Stimulated activated CD4-positive, alpha-beta T cell treated with anti-CD3 and anti-CD28 coated beads, Interleukin-12 subunit alpha, Interleukin-12 subunit beta, amount 100 ng/mL, for 48 hours (primary cell): ENCODE measurements at places on chromosomes 1 and 21.

GRCh38 chr1:92515796-92516201 lies 29.1 kb upstream of the GFI1 start:
- no peak for DNase-seq

GRCh38 chr21:20511216-20511880 lies 486.9 kb upstream of the NCAM2 start:
- DNase-seq = no peak

DNA sequence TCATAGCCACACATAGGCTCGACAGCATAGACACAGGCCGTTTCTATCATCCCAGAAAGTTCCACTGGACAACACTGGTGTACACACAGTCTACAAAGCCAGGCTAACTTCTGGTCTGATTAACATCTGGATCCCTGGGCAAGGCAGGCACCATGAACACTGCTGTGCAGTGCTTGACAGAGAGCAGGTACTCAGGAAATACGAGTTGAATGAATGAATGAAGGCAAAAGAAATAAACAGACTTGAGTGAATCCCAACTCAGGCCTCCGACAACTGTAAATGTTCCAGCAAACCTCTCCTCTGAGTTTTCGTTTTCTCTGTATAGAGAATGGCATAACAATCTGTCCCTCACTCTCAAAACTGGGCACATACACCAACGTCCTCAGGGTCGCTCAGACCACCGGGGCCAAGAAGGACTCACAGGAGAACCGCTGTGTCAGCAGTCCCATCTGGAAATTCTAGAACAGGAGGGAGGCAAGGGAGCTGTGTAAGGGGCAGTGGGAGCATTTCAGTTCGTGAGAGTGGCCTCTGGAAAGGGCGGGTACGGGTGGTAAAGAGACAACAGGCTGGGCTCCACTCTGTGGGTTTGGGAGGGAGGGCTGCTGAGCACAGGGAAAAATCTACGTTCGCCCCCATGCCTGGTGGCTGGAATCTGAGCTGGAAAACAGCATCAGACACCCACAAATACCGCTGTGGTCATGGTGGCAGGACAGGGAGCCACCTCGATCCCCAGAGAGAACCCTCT lies 15.1 kb upstream of the ECE1 start:
- DNase-seq = no peak

DNA sequence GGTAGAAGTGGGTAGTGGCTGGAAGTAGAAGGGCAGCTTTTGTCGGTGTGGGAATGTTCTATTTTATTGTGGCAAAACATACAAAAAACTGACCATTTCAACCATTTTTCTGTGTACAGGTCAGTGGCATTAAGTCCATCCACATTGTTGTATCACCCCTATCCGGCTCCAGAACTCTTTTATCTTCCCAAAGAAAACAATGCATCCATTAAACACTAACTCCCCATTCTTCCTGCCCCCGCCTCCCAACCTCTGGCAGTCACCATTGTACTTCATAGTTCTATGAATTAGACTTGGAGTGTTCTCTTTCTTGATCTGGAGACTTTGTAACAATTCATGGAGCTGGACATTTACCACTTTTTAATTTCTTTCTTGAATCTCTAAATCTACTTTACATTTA lies 55.7 kb downstream of the DEGS1 start:
- DNase-seq = no peak

GRCh38 chr1:3775490-3776230 lies 3.1 kb downstream of the SMIM1 start:
- peak; percentile 42 for DNase-seq

DNA sequence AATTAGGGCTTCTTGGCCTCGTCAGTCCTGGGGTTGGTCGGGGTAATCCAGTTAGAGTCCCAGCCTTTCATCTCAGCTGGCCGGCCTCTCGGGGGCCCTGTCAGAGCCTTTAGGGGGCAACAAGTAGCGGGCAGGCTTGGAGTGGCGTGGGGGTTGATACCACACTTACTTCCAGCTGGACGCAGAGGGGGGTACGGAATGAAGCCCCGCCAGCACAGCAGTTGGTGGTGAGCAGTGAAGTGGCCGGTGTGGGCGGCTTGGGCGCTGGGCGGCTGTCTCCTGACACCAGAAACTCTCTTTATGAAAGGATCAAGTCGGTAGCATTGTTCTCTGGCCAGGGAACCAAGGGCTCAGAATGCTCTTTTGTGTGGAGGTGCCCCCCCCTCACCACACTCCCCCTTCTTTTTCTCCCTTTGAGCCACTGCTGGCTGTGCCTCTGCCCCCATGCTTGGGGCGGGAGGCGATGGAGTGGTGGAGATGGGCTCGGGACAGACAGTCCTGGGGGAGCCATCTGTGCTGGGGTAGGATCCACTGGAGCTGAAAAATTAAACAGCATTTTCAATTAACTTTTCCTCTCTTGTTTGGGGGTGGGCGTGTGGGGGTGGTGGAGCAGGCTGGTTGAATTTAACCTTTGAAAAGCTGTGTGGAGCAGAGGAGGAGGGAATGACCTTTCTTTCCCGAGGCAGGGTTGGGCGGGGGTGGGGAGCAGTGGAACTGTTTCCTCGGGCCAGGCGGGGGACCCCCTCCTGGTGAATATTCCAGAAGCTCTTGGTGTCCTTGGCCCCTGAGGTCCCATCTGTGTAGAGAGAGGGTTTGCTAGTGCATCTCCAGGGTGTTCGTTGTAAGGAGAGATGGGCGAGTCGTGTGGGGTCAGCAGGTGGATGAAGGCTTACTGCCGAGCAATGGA lies 102.7 kb downstream of the RNF220 start:
- no peak for DNase-seq

DNA sequence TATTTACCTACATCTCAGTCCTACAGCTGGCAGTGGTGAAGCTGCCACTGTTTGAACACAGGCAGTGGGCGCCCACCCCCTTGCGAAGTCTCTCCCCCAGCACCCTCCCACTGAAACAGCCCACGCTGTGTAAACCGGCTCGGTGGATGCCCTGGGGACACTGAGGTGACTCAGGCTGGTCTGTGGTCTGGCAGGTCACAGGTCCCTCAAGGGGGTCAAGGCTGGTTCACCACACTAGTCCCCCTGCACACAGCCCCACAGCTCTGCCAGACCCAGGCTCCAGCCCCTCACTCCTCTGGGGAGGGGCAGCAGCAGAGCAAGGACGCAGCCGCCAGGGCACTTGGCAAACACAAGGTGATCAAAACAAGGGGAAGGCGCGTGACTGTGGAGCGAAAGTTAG lies 7.6 kb downstream of the CHD5 start:
- no peak for DNase-seq

- no peak for DNase-seq
Observed at GRCh38 chr1:95650631-95651030, 416.6 kb downstream of the RWDD3 start.

DNA sequence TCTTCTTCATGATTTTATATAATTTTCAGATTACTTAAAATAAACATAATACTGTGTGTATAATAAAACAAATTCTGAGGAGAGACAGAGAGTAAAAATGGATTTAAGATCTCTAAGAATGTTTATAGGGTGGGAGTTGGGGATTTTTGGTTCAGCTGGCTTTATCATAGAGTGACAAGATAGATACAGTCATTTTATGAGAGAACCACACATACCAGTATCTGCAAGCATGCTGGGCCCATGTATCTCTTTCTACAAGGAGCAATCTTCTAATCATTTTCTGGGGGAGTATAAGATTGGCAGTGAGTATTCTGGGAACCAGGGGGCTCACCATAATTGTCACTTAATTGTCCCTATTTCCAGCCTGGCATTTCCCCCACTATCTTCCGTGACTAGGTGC lies 64.3 kb upstream of the DUSP10 start:
- no peak for DNase-seq

- DNase-seq = no peak
Observed at GRCh38 chr1:24468685-24469316, 33.8 kb upstream of the RCAN3 start.

DNA sequence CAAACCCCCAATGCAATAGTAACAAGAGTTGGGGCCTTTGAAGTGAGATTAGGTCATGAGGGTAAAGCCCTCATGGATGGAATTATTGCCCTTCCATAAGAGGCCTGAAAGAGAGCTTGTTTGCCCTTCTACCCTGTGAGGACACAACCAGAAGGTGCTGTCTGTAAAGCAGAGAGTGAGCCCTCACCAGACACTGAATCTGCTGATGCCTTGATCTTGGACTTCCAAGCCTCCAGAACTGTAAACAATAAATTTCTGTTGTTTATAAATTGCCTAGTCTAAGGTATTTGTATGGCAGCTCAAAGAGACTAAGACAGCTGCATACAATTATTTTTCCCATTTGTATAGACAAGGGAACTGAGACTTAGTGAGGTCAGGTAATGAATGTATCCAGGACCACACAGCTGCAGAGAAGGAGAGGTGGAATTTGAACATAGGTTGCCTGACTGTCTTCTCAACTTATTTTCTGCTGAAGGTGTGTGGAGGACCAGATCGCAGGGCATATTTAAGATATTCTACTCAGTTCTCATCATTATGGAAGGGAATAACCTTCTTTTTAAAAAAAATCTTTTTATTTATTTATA lies 18.7 kb downstream of the IL23R start:
- no peak for DNase-seq

GRCh38 chr1:69570356-69570755 lies 2.6 kb downstream of the LRRC7 start:
- no peak for DNase-seq

GRCh38 chr1:56570924-56571372 lies 8.4 kb downstream of the PLPP3 start:
- no peak for DNase-seq

DNA sequence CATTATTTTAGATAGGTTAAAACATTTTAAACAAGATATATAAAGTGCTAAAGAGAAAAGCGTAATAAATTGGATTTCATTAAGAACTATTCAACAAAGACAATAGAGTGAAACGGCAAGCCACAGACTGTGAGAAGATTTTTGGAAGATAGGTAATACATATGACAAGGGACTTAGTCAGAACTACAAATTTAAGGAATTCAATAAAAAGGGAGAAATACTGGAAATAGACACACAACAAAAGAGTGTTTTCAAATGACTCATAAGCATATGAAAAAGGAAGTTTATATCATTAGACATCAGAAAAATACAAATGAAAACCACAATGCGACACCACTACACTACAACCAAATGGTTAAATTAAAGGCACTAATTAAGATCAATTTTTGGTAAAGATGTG lies 90.5 kb downstream of the GDAP2 start:
- DNase-seq = no peak

DNA sequence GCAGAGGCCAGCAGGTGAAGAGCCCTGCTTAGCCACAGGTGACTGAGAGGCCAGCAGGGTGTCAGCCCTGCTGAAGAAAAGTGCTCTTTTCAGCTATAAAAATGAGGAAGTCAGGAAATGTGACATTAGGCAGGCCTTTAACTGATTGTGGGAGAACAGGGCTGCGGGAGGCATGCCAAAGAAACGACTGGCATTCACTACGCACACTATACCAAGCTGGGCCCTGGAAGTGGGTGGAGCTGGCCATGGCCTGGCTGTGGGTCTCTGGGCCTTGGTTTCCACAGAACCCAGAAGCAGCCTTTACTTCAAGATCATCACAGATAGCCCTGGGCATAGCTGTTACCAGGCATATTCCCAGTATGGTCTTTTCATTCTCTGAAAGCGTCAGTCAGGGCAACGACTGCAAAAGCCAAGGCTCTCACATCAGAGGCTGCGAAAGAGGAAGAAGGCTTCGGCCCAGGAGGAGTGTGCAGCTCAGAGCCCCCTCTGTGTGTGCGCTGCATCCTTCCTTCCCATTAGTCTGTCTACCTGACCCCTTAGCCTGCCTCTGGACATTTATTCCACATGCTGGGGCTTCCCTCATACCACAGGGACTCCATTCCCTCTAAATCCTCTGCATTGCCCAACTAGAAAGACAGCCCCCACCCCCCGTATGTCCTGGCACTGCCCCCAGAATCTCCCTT lies 14.3 kb downstream of the SLC2A1 start:
- no peak for DNase-seq

DNA sequence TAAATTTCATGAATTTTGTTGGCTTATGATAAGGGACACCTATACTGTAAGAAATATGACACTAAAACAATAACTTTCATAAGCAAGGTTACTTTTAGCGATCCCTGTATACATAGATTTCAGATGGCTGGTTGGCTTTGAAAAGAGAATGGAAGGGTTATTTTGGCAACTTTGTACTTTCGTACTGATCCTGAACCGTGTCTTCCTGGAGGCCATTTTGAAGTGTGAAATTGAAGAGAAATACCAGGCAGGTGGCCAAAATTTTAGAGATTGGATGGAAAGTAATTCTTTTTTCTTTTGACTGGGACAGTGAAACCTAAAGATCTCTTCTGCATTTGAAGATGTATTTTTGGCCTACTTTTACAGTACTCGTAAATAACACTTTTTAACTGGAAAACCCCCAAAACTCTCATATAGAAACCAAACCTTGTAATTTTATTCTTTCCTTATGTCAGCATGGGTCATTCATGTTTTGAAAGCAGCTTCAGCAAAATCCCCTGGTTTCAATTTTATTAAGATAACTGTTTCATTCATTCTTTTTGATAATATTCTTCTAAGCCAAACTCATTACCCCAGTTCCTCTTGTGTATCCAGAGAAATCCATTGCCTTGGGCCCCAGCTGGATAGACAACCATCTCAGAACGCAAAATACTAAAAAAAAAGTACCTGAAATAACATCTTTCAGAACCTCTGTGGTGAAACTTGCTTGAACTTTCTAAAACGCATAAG lies 38.4 kb upstream of the ZNF281 start:
- no peak for DNase-seq
